ENCODE measurements at places on chromosomes 1 and 21.
A peak's percentile ranks its signal among the peaks of the same experiment; 100 is the strongest.

GRCh38 chr1:168408884-168409283 is 128.2 kb downstream of the TBX19 start:
- DNase-seq = no peak

DNA sequence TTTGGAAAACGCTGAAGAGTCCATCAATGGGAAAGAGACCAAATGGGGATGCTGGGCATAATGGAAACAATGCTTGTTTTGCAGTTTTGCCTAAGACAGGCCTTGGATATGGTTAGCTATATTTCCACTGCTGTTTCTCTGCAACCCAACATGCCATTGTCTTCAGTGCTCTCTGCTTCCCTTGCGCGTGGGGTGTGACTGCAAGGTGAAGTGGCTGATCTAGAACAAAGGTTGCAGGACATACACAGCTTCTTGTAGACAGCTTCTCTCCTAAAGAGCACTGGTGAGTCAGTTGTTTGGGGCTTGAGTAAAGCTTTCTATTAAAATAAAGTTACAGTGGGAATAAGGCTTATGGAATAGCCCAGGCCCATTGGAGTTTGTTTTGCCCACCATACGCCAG is 33.0 kb downstream of the RUNX1 start:
- no peak for DNase-seq

GRCh38 chr1:43446388-43446740 is 7.4 kb downstream of the HYI start:
- DNase-seq = no peak

- peak; percentile 91 for DNase-seq
These were observed at the start of gene TBCE for GRCh38 chr1:235367000-235367908. Gene TBCE, plus strand, starts transcription at chr1:235367427. Its CDS starts 12,623 bp downstream, at chr1:235380050.

DNA sequence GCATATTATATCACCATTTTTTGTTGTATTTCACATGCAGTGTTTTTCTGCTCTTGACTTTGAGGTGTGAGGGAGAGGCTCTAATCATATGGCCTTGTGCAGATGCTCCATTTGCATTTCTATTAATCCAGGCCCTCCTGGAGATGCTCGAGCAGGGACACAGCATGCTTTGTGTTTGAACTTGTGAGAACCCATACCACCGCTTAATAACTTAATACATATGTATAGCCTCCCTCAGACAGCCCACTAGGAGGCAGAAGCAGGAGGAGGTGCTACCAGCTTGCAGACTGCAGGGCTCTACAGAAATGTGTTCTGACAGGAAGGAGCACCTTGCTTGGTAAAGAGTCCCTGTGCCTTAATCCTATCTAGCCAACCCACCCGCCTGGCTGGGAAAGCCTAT is 155.2 kb downstream of the BARHL2 start:
- no peak for DNase-seq

DNA sequence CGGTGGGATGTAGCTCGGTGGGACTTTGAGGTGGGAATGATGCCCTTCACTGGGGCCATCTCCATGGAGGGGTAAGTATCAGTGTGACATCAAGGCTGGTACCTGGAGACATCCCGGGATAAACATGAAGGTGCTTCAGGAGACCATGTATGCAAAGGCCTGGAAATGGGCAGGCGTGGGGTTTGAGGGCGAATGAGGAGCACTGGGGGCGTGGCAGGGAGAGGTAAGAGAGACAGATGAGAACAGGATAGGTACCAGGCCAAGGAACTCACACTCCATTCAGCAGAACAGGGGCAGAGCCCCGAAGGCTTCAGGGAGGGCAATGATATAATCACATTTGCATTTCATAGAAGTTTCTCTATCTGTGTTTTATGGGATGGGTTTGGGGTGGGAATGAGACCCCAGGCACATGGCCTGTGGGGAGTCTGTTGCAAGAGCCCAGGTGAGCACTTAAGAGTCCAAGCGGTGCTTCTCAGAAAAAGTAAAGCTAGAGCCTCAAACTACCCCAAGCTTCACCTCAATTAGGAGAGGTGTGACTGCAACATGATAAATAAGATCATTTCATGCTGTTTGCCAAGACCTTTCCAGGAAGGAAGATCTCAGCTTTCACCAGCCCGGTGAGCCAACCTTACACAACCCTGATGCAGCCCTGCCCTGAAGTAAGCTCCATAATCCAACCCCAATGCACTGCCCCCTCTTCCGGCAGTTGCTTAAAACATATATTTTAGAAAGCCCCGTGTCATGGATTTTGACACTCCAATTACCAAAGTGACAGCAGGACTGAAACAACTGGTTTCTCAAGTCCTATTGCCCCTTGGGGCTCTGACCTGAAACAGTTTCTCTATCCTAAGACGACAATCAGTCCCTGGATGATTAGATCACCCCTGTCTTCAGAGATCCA is 7.4 kb downstream of the S100A9 start:
- no peak for DNase-seq

DNA sequence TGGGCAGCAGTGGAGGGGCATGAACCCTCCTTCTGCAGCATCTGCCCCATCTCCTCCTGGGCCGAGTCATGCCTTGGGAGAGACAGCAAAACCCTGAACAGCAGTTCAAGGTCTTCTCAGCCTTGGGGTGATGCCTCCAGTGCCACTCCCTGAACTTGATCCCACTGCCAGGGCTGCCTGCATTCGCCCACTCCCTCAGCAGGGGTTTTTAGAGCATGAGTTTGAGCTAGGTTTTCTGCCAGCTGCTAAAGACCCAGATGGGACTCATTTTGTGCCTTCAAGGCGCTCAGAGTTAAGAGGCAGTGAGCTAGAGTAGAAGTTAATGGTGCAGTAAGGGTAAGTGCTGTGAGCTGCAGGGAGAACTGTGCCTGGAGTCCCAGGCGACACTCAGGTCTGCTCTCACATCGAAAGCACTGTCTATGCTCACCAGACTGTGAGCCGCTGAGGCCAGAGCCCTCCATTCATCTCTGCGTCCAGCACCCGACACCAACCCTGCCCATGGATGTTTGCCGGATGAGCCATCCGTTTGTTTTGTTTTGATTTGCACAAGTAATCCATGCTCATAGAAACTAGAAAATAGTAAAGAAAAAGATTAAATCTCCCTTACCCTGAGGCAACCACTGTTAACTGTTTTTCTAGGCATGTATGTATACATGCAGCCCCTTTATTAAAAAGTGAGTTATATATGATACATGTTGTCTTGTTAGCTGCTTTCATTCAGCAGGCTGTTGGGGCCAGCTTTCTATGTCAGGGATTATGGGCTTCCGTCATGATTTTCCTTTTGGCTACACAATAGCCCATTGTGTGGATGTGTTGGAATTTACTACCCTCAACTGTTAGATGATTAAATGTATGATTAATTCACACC is 67.8 kb downstream of the VPS26C start:
- DNase-seq = no peak

DNA sequence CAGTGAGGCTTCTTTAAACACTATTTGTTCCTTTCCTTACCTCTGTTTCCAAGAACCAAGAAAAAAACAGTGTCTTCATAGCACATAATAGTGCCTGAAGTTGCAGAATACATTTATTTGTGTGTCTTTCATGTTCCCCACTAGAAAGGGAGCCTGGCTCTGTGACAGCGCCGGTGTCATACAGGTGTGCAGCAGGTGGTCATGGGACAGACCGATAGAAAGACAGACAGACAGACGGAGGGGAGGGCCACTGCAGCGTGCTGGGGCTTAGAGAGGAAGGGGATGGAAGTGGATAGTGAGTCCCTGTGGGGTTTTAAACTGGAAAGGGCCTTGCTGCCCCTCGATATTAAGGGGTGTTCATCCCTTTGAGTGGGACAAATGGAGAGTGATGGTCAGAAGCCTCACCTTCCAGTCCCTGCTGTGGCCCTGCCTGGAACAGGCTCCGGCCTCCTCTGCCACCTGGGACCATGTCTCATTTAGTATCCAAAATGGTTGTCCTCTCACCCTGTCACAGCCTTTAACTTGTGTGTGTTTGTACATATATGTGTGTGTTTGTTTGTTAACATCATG is 152.9 kb downstream of the PGBD5 start:
- DNase-seq = no peak

DNA sequence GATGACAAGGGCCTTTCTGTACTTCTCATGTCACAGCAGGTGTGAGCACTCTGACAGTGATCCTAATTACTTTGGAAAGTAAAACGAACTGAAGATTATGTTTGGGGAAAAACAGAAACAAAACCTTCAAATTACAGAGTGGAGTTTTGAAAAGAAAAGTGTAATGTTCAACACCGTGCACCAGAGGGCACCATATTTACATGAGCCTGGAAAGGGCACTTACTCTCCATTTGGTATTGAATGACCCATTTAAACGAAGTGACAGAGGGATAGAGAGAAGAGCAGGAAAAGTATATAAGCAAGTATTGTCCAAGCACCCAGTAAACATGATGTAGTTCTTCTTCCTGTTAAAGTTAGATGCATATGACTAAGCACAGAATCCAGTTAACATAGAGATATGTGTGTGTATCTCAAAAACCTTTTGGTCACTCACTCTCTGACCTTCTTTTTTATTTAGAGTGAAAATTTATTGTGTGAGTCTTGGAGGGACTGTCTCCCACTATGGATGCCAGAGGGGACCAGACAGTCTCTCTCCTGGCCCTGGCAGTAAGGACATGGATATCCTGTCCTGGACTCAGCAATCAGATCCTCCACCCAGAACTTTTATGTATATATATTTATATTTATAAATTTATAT is 3.8 kb upstream of the RGSL1 start:
- DNase-seq = peak; percentile 29
